ENCODE measurements at places on chromosomes 7 and 10.

DNA sequence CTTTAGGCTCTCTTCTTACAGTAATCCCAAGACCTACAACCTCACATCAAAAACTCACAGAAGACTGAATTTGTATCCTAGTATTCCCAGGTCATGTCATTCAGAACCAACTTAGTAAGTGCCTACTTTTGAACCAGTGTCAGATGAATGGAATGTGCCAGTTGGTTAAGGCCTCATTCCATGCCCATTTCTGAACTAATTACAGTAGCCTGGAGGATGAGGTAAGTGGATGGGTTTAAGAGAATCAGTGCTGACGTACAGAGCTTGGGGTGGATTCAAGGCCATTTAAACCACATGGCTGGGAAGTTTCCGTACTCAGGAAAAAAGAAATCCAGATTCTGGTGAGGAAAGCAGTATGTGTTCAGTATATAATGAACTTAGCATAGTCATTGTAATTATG, 21.9 kb upstream of the FOXP2 start:
- no peaks in the 10 kb centered on the region for H3K27me3 ChIP-seq
- no peaks in the 10 kb centered on the region for H3K36me3 ChIP-seq
- H3K4me1 ChIP-seq, result no peaks in the 10 kb centered on the region
- DNase-seq, result no peak
- no peak overlapping the region for H3K4me3 ChIP-seq

- peaks cover 4% of the 10 kb centered on the region for H3K4me1 ChIP-seq
- no peak for DNase-seq
- no peak overlapping the region for H3K4me3 ChIP-seq
- H3K36me3 ChIP-seq, result no peaks in the 10 kb centered on the region
Measured at GRCh38 chr7:141646826-141647480, 55.0 kb downstream of the DENND11 start.

DNA sequence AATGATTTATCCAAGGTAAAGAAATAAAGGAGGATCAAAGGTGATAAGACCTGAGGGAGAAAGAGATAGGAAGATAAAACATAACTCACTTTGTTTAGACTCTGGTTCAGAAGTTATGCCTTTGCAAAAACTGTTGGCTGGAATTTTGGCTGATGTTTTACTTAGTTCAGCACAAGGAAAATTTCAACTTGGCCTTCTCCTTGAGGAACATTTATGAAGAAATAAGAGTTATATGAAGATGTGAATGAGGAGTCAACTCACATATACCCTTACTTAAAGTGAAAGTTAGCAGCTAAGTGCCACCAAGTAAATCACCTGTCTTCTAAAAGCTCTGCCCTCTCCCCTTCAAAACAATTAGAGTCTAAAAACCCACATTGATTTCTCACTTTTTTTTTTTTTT, 39.7 kb upstream of the COL1A2 start:
- H3K27me3 ChIP-seq, result no peaks in the 10 kb centered on the region
- no peaks in the 10 kb centered on the region for H3K36me3 ChIP-seq
- DNase-seq, result no peak
- H3K27ac ChIP-seq, result no peak overlapping the region
- no peak overlapping the region for H3K4me3 ChIP-seq

GRCh38 chr7:107694386-107694785, 33.8 kb downstream of the SLC26A4 start:
- H3K27ac ChIP-seq, result no peak overlapping the region
- H3K4me1 ChIP-seq, result no peaks in the 10 kb centered on the region
- DNase-seq, result no peak
- no peaks in the 10 kb centered on the region for H3K27me3 ChIP-seq
- no peak overlapping the region for H3K4me3 ChIP-seq

- no peak overlapping the region for H3K27ac ChIP-seq
- H3K4me1 ChIP-seq, result no peaks in the 10 kb centered on the region
- H3K36me3 ChIP-seq, result no peaks in the 10 kb centered on the region
- no peaks in the 10 kb centered on the region for H3K27me3 ChIP-seq
- DNase-seq, result no peak
- no peak overlapping the region for H3K4me3 ChIP-seq
Measured at GRCh38 chr10:125531465-125531864, 151.5 kb downstream of the TEX36 start.

DNA sequence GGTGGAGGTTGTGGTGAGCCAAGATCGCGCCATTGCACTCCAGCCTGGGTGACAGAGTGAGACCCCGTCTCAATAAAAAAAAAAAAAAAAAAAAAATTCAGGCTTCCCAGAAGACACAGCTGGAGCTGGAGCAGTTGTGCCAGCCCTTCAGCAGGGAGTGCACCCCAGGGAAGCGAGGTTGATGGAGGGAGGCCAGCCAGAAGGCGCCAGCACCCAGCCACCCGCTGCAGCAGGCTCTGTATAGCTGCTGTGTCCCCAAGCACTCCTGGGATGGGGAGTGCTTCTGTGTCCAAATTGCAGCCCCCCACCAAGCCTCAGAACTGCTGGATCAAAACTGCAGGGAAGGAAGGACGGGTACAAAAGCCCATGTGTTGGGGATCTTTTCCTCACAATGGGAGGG, 47.8 kb downstream of the COBL start:
- DNase-seq, result no peak
- no peak overlapping the region for H3K4me3 ChIP-seq
- no peaks in the 10 kb centered on the region for H3K27me3 ChIP-seq
